ENCODE measurements at places on chromosomes 12 and 14.

- no peak for DNase-seq
These were observed 9.0 kb upstream of the COL2A1 start for GRCh38 chr12:48013287-48013686.

GRCh38 chr14:104284636-104285507 is 146.5 kb downstream of the KIF26A start:
- no peak for DNase-seq

DNA sequence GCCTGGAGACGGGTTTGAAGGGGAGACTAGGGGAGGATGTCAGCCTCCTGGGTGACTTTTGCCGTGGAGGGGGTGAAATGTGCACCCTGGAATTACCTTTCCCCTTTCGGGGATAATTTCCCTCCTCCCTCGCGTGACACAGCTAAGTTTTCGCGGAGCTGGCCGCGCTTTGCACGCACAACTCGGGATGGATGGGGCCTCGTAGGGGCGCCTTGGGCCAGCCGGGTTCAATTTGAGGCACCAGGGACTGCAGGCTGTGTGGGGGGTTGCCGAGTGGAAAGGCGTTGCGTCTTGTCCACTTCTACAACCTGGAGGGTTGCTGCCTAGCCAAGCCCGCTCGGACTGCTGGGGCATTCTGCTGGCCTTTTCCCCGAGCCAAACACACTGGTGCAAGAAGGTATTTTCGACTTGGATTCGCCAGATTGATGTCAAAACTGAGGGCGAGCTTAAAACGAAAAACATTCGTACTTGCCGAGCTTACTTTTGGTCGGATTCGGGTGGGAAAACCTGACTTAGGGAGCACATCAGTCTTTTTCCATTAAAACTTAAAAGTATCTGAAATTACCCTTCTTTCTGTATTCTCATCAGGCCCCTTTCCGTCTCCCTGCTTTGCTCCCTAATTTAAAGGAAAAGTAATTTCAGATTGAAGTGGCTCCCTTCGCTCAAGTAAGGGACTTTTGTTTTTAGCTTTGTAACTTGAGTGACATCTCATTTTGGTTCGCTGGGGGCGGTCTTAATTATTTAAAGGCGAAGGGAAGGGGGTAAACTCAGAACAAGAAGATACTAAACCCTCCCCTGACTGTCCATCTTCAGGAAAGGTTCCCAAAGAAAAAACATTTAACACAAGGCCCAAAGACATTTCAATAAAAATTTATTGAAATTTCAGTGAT is 14.3 kb downstream of the TBX3 start:
- no peak for DNase-seq

GRCh38 chr12:58529114-58529665 is 391.1 kb downstream of the LRIG3 start:
- no peak for DNase-seq

DNA sequence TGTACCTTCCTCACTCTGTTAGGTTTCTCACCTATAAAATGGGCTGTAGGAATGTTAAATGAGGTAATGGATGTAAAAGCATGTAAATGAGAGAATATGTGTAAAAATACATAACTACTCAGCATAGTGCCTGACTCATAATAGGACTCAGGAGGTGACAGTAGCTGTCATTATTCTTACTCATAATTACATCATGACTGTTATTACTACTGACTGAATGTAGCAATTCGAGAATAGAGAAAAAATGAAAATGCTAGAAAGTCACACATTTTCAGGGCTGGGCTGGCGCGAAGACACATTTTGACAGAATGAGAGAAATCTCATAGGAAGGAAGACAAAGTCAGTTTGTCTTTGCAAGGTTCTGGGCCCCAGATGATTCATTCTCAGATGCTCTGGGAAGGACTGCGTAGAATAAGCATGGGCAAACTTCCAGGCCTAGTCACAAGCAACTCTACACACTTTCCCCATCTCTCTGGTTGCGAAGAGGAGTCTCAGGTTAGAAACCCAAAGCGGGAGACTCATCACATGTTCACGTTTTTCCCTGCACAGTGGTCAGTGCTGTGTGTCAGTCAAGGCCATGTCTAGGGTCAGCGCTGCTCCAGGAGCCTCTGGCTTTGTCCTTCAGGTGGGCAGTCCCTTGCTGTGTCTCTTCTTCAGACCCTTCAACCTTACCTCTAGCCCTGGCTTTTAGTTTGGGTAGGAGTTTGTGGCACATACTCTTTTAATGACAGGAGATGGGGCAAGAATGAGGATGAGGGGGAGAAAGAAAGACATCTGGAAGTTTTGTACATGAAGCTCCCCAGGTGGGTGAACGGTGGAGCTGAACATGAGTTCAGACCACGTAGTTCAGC is 8.4 kb downstream of the GPRC5A start:
- DNase-seq: no peak

DNA sequence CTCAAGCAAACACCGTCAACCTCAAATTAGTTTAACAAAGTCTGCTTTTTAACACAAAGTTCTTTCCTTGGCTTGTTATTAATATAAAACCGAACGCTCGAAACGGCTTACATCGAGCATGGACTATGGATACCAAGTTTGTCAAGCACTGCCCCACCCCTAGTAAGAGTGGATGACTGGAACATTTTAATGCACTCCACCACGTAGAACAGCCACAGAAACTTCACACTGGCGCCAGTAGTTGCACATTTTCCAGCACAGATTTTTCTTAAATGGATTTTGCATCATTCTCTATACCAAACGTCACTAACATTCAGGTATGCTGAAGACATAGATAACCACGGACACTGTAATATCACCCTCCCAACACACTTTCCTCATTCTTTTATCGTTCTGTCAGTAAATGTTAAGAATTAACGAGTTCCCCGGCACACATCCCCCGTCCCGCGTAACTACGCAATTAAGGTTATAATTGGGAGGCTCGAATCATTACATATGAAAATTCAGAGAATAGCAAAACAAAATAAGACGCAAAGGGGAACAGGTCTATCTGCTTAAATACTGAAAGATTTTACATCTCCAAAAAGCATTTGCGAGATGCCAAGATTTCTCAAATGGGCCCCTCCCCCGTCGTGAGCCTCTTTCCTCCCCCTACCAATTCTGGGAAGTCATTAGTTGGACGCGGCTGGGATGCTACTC is 990 bp downstream of the FERMT2 start:
- no peak for DNase-seq

GRCh38 chr12:2768224-2768961 is 26.4 kb upstream of the FKBP4 start:
- no peak for DNase-seq
